ENCODE measurements at places on chromosomes 16 and 17. TPM values are rescaled to one million over a fixed set of nuclear protein-coding genes. Genes with fewer than 3 reads are reported as not detected.

DNA sequence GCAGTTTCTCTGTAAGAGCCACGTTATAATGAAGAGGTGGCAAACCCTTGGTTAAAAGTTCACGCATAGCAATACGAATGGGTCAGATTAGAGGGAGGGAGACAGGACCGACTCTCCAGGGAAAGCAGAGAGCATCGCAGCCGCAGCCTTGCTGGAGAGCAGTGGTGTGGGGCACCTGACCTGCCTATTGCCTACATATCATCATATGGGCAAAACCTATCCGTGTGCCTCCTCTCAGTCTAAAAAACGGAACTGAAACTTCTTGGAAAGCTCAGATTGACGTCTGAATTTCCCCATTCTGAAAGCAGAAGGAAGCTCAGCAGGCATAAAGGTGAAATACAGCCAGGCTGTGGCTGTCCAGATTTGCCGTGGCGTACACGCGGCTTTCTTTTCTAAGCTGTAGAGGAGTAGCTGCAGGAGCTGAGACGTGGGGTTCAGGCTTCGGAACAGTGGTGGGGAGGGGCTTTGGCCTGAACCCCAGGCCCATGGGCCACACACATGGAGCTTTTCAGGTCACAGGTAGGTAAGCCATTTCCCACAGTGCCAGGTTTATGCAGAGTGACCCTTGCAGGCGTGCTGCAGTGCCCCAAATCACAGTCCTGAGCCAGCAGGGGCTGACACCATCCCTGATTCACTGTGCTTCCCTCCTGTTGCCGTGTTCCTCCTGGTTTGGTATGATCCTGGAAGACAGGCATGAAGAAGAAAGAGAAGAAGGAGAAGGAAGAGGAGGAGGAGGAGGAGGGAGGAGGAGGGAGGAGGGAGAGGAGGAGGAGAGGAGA, 41.6 kb upstream of the TNRC6C start:
- DNase-seq = no peak

GRCh38 chr17:11144358-11145233, 96.4 kb upstream of the SHISA6 start:
- DNase-seq = no peak

DNA sequence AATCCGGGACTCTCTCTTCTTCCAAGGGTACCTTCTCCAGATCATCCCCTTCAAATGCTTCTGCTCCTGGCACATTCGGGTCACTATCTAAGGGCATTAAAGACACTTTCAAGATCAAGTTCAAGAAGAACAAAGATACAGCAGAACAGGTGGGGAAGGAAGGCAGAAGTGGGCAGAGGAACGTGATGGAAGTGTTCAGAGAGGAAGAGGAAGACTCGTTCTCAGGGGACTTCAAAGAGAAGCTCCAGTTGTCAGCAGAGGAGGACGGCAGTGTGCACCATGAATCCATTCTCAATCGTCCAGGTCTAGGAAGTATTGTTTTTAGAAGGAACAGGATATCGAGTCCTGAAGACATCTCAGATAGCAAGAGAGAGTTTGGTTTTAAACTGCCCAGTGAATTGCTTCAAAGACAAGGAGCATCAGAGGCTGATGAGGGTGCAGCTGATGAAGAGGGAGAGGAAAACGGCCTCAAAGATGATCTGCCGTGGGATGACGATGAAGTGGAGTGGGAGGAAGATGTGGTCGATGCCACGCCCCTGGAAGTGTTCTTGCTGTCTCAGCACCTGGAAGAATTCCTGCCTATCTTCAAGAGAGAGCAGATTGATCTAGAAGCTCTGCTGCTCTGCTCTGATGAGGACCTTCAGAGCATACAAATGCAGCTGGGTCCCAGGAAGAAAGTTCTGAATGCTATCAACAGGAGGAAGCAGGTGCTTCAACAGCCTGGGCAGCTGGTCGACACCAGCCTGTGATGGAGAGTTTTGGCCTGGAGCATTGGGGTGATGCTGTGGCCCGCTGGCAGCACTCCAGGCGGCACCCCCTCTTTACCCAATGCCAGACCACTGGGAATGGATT, 16.8 kb downstream of the ANKS4B start:
- no peak for DNase-seq

- no peak for DNase-seq
These were observed 2.1 kb downstream of the IRX5 start for GRCh38 chr16:54932737-54933254.

DNA sequence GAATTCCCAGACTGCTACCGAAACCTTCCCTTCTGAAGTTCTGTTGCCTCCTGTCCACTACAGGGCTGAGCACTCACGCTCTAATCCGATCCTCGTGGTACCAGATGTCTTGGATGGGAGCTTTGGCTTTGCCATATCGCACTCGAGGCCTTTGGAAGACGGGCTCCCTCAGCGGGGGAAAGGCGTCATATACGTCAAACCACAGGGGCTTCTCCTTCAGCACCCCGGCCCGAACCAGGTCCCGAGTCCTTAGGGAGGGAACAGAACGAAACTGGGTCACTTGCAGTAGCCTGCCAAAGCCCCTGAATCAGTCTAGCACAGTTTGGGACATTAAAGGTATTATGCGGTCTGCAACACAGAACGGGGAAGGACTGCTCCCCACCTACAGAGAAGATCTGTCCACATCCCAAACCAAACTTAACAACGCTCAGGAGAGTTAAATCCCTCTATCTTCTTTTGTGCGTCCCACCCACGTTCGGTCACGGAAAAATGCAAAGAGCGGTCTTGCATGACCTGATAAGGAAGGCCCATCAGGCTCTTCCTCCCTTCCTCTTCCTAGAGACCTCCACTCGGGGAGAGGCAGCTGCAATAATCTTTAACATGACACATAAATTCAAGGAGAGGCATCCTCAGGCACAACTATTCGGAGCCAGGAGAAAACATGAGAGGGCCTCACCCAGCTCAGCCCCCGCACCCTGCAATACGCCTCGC, 526 bp downstream of the MRPS23 start:
- DNase-seq = no peak

GRCh38 chr17:80318166-80318565, 57.5 kb downstream of the RNF213 start:
- no peak for DNase-seq

GRCh38 chr17:73420897-73421296, 109.1 kb upstream of the CDC42EP4 start:
- DNase-seq = no peak

GRCh38 chr16:987906-988305, 6.3 kb downstream of the SOX8 start:
- DNase-seq = no peak

- no peak for DNase-seq
These were observed 1.6 kb downstream of the EXOC3L1 start for GRCh38 chr16:67188323-67188722.

GRCh38 chr17:81427173-81428120, 32.2 kb downstream of the BAHCC1 start:
- no peak for DNase-seq

- DNase-seq = no peak
These were observed 16.7 kb upstream of the BAIAP2 start for GRCh38 chr17:81018044-81018802.

- no peak for DNase-seq
These were observed 5.8 kb upstream of the UNK start for GRCh38 chr17:75778861-75779249.

DNA sequence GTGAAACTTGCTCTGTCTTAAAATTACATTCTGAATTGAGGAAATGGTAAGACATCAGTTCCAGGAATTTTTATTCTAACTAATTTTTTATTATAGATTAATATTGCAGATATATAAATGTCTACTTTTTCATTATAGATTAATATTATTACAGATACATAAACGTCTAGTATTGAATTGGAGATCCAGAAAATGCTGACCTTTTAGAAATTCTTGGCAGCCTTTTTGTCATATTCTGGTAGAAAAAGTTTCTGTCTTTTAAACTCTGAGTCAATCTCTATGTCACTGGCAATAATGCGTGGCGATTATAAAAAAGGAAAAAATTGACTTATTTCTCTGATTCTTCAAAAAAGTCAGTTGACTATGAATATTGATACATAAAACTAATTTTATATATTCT, 8.7 kb downstream of the ERCC4 start:
- DNase-seq = no peak

DNA sequence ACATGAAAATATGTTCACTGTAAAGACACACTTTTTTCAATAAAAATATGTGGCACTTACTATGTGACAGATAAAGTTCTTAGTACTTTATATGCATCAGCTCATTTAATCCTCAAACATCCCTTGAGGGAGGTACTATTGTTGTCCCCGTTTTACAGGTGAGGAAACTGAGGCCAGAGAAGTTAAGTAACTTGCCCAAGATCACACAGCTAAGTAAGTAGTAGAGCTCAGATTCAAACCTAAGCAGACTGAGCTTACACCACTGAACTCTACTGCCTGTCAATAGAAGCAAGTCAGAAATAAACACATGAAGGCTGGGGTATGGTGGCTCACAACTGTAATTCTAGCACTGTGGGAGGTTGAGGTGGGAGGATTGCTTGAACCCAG, 13.9 kb downstream of the CDH3 start:
- DNase-seq = no peak

- no peak for DNase-seq
These were observed 179.5 kb downstream of the PCTP start for GRCh38 chr17:55930291-55930809.

GRCh38 chr17:5669191-5669590, 84.9 kb upstream of the NLRP1 start:
- no peak for DNase-seq

DNA sequence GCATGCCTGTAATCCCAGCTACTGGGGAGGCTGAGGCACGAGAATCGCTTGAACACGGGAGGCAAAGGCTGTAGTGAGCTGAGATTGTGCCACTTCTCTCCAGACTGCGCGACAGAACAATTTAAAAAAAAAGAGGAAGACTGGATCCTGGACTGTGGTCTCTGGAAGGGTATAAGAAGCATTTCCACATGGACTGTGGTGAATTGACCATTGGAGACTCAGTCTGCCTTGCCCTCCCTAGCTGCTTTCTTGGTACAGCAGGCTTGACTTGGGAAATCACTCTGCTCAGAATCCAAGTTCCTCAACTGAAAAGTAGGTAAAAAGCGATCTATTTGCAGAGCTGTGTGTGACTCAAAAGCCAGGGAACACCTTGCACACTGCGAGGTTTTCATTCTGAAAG, 1.0 kb upstream of the MGRN1 start:
- no peak for DNase-seq

- DNase-seq = no peak
These were observed 10.8 kb upstream of the GCSH start for GRCh38 chr16:81106826-81107503.

DNA sequence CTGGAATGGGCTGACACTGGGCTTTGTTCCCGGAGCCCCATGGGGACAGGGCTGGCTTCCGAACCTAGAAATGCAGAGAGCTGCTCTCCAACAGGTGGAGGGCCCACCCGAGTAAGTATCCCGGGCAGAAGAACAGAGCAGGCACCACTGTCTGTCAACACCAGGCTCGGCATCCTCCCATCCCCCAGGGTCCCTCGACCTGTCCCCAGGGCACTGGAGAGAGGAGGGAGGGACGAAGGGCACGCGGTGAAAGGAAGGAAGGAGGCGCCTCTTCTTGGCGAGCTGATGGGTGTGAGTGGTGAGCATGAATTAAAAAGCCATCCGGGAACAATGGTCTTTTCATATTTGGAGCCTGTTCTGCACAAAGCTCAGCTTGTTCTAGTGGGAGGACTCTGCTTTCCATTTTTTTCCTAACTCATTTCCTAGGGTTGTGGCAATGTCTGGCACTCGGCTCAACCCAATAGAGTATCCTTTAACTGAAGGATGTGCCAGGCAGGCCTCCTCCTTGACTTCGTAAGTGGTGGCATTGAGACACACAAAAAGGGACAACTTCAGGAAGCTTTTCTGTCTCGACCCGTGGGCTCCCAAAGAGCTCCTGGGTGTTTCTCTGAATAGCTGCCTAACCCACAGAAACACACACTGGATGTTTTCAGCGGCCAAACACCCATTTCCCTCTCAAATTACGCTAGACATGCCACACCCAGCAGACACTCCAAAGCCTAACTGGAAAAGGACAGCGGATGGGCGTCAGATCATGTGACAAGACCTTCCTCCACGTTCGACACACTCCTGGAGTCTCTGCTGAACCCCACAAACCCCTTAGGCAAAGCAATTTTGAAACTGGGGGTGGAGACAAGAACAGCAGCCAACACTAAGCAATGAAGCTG, 47.7 kb downstream of the ZFHX3 start:
- no peak for DNase-seq

- no peak for DNase-seq
These were observed 693.0 kb upstream of the SOX9 start for GRCh38 chr17:71427801-71428200.

DNA sequence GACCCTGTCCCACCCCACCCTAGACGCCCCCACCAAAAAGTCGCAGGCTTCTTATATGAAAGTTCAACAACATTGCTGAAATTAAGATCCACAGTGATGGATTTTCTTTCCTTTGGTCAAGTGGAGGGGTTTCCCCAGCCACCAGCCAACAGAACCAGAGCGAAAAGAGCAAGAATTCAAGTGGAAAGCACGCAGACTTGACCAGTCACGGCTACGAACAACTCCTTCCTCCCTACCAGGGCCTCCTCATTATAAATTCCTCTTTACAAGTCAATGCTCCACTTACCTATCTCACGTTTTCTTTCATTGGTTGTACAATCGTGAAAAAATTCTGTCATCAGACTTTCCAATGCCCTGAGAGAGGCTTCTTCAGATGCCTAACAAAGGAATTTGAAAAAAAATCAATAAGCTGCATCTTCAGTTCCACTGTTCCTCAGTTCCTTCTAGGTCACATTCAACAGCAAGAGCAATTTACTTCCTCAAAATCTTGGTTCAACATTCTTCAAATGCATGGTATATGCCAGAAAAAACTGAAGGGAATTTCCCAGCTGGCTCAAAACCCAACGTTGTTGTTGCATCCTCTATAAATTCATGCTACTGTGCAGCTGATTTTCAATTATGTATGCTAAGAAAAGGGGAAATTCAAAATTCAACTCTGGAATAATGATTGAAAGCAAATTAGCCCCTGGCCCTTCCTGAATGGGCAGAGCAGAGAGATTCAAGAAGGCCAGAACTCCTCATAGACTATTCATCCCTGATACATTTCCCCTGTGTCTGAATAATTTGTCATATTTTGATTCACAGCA, 30.9 kb downstream of the XPO6 start:
- no peak for DNase-seq

- DNase-seq = no peak
These were observed 646 bp downstream of the KIF22 start for GRCh38 chr16:29790949-29791844.

- DNase-seq = peak; percentile 30
These were observed 17.8 kb upstream of the RAI1 start for GRCh38 chr17:17663160-17664063.

Gene LRRC37A
- 3.4 TPM for total RNA-seq

Gene ITGAD
- 0.14 TPM for total RNA-seq

Gene ACSM3
- total RNA-seq = 6.1 TPM

Gene CES5A
- not detected for total RNA-seq

Gene ABCC11
- total RNA-seq = not detected

Gene KREMEN2
- not detected for total RNA-seq
